Stimulated activated CD8-positive, alpha-beta memory T cell treated with anti-CD3 and anti-CD28 coated beads, Interleukin-4, amount 100 ng/mL, for 1 hour (primary cell): ENCODE measurements at places on chromosomes 1 and 21.

- DNase-seq = no peak
Observed at GRCh38 chr1:197961933-197962332, 44.8 kb downstream of the LHX9 start.

GRCh38 chr1:245434280-245434679 is 279.5 kb downstream of the KIF26B start:
- DNase-seq = no peak

DNA sequence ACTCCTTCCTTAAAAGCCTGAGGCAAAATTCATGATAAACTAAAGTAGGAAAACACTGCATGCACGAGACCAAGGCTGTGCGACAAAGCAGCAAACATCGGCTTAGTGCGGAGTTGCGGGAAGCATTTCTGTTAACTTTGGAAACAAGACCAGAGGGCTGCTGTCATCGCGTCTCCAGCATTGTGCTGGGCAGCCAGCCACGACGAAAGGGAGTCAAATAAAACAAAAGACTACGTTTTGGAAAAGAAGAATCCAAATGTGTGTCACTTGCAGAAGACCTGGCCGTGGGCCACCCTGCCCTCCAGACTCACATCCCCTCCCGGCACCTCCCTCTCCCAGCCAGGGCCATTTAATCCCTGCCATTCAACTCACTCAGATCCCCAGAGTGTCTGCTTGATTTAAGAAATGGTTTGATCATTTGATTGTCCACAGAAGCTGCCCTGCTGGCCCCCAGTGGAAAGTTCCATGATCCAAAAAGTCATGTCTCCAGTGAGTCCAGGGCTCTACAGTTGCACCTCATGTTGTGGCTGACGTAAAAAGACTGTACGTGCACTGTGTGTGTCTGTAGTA is 2.4 kb upstream of the KRTAP10-11 start:
- no peak for DNase-seq

DNA sequence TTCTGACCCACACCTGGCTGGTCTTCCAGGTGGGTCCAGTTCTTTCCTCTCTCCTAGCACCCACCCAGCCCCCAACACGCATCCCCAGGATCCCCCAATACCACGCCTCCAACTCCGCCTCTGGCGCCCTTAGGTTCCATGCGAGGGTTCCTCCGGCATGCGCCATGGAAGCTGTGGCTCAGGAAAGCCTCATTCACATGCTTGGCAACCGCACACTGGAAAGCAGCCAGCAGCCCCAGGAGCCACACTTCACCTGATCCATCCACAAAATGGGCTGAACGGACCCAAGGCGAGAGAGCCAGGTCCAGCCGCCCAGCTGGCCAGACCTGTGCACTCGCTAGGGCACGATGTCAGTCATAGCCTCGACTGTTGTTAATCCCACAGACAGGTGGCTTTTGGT is 161.2 kb downstream of the PSMG1 start:
- no peak for DNase-seq

DNA sequence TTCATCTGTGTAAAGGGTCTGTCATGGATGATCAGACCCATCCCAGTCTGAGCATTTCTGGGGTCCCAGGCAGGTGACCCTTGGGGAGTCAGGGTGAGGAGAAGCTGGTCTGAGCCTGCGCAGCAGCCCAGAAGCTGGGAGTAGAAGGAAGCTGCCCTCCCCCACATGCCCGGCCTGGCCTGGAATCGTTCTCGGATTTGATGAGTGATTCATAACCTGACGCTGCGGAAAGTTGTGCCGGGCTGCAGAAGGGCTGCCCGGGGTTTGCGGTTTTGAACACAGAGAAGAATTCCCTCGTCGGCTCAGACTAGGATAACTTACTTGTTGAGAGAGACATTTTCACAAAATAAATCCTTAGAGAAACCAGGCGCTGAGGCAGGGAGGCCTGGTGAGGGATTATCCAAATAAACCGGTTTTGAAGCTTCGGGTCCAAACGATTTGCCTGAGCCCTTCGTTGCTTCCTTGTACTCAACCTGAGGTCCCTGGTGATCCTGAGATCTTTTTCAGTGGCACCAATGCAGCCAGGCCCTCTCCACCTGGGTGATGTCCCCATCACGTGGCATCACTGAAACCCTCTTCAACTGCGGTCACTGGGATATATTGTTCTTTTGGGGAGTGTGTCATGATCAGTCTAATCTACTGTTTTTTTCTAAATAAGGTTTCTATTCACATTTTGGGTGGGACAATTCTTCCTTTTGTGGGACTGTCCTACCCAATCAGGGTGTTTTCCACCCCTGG is 29.2 kb downstream of the EPHB2 start:
- DNase-seq = no peak

DNA sequence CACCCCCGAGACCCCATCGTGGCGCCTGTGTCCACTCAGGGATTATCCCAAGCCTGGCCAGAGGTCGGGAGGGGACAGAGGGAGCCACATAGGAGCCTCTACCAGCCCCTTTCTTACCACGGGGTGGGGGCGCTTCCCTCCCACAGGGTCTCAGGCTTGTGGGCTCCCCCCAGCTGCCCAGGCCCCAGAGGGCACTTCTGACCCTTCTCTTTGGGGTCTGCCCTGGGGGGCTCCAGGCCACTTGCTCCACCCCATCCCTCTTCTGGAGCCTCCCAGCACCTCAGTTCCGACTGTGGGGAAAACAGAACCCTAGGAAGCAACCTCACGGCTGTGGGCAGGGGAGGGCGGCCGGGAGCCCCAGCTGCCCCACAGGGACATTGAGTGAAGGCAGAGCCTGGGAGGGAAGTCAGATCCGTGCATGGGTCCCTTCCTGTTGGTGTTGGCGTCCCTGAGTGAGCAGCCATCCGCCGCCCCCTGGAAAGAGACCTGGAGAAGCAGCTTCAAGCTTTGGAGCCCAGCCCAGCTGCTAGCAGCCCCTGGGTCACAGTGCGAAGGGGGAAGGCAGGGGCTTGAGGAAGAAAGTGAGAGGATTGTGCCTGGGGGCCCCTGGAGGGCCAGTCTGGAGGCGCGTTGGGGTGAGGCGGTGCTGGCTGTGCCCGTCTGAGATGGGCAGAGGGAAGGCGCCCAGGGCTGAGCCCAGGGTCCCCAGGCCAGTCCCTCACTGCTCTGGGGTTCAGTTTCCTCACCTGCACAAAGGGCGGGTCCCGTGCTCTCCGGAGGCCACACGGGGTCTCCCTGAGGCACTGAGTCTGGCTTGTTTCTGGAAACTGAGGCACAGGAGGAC is 22.1 kb downstream of the RRP1 start:
- no peak for DNase-seq

DNA sequence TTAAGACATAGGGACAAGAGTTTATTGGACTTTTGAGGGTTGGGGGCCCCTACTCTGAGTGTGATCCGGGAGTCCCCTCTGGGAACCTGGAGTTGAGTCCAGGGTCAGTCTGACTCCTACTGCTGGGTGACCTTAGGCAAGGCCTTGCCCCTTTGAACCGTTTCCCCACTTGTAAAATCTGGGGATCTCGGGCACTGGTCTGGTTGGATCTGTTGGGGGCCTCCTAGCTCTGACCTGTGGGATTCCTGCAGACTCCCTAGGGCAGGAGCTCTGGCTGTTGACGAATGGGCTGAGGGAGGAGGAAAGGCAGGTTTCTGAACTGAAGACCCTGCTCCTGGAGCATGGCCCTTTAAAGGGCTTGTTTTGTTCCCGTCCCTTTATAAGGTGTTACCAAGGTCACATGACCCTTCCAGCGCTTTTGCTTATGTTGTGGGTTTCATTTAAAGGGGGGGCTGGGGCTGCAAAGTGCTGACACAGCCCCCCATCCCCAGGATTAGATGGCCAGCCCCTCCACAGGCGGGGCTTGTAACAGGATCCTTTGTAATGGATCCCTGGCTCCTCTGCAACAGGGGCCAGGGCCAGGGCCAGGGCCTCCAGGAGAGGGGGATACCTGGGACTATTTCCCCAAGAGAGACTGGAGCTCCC is 50.7 kb downstream of the YARS1 start:
- no peak for DNase-seq
